ENCODE measurements at places on chromosomes 3 and 15.

GRCh38 chr3:160921020-160921635 lies 165.1 kb downstream of the PPM1L start:
- DNase-seq = no peak

DNA sequence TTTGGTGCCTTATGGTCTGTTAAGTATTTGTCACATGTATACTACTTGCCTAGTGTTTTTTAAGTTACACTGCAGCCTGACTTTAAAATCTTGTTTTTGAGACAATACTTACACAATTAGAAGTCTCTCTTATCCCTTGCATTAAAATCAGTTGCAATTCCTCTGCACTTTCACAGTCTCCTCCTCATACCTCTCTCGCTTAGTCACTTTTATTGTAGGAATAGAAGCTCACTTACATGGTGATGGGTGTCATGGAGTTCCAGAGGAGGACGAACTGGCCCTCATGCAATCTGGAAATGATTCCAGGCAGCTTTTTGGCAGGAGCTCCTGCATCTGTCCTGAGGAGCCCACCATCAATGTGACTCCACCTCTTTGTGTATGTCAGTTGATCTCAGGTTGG lies 238.4 kb upstream of the TBC1D5 start:
- DNase-seq = no peak

DNA sequence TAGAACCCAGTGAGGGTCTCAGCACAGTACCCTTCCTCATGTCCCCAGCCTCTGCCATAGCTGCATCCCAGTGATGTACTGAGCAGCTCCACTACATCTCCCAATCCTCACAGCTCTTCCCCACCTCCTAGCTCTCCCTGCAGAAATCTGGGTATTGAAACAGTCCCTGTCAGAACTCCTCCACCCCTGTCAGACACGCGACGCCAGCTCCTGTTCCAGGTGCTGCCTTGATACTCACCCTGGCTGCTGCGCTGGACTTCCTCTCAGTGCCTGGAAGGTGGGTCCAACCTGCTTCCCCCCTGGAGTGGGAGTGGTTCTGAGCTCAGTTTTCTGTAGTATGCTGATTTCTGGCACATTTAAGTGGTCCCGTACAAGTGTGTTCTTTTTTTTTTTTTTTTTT lies 160.9 kb upstream of the SLCO3A1 start:
- DNase-seq = no peak

GRCh38 chr3:122742234-122742633 lies 51.4 kb downstream of the HSPBAP1 start:
- DNase-seq = no peak

DNA sequence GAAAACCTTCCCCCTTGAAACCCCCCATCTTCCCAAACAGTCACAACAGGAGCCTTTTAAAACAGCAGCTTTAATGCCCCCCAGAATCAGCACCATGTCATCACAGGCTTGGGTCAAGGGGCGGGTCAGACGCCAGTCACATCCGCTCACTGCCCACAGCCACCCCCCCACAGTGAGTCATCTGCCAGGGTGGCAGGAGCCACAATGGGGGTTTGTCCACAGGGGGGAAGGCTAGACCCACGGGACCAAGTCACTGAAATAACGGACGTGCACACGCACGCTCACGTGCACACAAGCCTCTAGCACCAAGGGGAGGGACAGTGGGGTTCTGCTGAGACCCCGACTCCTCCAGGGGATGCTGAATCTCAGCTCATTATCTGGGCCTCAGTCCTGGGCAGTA lies 441 bp upstream of the UCN2 start:
- DNase-seq = peak; percentile 22

DNA sequence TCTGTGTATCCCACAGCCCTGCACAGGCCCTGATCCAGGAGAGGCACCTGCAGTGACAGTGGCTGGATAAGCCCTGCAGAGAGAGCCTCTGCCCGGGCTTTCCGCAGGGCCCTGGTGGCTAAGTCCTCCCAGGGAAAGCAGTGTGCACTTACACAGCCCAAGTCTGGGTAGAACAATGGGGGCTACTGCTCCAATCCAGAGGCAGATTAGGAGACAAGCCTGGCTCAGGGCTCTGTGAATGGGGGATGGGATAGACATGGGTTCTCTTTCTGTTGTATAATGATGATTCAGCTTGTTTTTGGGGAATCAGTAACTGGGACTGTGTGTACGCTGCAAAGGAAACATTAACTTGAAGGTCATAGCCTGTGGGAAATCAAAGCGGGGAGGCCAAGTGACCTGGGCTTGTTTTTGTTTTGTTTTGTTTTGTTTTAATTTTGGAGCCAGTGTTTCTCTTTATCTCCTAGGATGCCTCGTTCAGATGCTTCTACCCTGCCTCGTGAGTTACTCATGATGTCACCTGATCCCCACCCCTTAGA lies 4.1 kb upstream of the ALDH1L1 start:
- no peak for DNase-seq

GRCh38 chr15:81895723-81896122 lies 150.1 kb downstream of the MEX3B start:
- no peak for DNase-seq

GRCh38 chr3:135368316-135368715 lies 573.3 kb downstream of the EPHB1 start:
- DNase-seq = no peak

DNA sequence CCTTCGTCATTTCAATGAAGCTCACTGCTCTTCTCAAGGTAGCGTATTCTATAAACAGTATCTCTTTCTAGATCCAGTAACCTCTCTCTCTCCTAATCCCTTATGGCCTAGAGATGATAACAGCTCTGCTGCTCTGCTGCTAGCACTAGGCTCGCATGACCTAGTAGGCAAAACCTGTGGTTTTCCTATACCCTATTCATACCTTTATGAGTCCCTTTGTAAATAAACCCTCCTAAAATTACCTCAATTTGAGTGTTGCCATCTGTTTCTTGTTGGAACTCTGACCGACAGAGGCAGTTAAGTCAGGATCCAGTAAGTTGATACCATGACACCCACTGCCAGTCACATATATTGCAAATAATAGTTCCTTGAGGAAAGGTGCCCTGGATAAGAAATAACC lies 7.3 kb downstream of the CCDC14 start:
- no peak for DNase-seq

DNA sequence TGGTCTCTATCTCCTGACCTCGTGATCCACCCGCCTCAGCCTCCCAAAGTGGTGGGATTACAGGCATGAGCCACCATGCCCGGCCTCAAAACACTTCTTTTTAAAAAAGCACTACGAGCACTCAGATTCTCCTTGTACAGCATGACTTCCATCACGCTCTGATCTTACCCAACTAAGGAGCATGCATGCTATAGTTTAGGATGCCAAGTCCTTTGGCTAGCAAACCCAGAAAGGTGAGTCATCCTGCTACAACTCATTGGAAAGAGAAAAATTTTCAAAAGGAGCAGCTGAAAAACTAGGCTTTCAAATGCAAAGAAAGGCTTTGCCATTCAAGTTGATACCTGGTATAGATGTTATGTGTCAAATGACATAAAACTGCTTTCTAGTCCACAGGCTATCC lies 70.3 kb upstream of the PRICKLE2 start:
- no peak for DNase-seq

DNA sequence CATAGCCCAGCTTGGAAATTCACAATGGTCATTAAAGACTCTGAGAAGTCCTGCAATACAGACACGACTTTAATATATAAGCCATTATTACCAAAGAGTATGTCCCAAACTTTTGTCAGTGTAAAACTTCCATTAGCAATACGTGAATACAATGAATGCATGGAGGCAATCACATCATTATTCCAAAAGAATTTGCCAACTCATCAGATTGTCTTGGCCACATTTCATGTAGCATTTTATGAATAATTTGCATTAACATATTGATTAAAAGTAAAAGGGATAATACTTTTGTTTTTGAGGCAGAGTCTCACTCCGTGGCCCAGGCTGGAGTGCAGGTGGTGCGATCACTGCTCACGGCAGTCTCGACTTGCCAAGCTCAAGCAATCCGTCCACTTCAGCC lies 7.9 kb upstream of the DUT start:
- DNase-seq = no peak

DNA sequence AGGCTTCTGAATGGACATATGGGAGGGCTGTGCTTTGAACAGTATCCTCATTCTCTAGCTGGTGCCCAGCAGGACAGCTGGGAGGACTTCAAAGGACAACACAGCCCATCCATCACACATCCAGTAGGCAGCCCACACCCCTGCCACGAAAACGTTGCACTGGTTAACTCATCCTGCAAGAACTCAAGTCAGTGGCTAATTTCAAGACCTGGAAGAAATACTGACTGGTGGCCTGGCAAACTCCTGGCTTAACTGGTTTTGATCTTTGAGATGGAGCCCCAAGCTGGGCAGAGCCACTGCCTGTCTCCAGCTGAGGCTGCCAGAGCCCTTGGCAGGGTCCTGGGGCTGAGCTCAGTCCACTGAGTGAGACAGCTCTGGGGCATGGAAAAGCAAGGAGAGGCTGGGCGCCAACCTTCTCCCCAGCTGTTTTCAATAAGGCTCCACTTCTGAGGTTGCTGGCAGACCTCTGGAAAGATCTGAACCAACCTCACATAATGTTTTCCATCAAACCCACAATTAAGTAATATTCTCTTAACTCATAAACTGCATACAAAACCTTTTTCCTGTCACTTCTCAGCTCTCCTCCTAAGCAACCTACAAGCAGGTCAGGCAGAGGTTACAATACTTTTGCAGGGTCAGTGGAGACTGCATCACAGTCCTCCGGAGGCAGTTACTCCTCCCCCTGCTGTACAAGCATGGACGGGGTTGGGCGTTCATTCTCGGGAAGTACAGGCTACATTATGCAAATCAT lies 110.3 kb downstream of the MYLK start:
- DNase-seq = no peak

GRCh38 chr3:50356553-50356952 lies 2.8 kb downstream of the TMEM115 start:
- DNase-seq = no peak

- DNase-seq = no peak
Measured at GRCh38 chr3:43738305-43738704, 47.6 kb downstream of the ABHD5 start.

DNA sequence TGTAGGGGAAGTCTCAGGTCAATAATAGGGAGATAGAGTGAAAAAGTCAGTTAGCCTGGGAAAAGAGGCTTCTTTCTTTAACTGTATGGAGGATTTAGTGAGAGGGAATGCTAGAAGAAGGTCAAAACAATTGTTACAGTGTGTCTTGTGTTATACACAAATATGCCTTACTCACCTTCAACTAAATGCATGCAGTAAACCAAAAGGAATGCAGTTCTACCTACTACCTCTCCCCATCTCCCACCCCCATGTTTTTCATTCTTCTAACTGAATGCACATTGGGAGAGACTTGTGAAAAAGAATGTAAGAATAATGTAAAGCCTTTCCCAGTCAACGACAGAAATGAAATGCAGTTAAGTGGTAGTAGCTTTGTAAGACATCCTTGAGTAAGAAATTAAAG lies 33.8 kb downstream of the CCDC66 start:
- no peak for DNase-seq

- DNase-seq = no peak
Measured at GRCh38 chr3:82643948-82644347, 882.5 kb upstream of the GBE1 start.

GRCh38 chr3:72259755-72260587 lies 475.0 kb upstream of the PROK2 start:
- DNase-seq = no peak

DNA sequence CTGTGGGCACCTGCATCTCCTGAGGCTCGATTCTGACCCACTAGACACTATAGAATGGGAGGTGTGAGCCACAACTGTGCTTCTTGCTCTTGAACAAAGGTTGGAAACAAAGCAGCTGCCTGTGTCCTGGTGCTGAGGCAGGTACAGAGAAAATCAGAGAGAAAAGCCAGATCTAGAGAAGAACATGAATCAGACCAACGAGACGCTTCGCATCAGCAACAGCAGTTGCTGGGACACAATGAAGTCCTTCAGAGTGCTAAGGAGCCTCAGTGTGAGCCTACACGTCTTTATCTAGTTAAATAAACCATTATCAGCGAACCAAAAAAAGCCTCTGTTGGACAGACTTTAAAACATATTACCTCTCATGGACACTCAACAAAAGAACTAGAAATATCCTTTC lies 86.3 kb upstream of the MEX3B start:
- no peak for DNase-seq

- DNase-seq = no peak
Measured at GRCh38 chr15:57534281-57534680, 57.4 kb upstream of the MYZAP start.

- DNase-seq = no peak
Measured at GRCh38 chr3:123883701-123884202, 380 bp downstream of the MYLK start.

- DNase-seq = no peak
Measured at GRCh38 chr3:105806359-105806758, 62.5 kb downstream of the CBLB start.

DNA sequence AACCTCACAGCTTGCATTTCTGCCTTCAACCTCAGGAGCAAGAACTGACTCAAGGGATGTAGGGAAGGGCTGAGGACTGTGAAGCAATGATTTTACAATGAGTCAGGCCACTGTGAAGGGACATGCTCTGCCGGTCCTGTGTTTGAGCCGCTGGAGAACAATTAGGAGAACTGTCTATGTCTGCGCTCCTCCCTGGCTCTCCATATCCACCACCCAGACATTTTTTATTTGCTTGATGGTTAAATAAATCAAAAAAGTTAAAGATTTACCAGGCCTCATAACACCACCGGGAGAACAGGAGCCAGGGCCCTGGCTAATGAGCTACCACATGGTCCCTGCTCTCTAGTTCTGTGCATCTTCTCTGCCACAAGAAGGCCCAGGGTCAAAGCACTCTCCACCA lies 29.6 kb downstream of the SEC61A1 start:
- no peak for DNase-seq

DNA sequence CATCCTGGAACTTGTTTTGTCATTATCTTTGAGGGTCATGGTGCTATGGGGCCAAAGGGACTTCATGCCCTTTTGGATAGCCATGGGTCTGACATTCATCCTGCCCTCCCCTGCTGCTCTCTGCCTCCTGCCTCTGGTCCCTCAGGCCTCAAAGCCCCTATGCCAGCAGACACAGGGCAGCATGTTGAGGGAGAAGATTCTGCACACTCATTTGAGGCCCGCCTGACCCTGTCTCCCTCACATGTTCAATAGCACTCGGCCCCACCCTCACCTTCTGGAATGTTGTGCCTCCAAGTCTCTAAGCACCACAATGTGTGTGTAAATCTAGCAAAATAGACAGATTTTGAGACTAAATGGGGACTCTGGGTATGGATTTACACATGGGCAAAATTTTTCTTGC lies 178.7 kb upstream of the ANKRD28 start:
- DNase-seq = no peak

Measured in activated gamma-delta T cell treated with anti-CD3 and anti-CD28 coated beads, Interleukin-2, amount 50 U/mL, for 16 hours (primary cell).